ENCODE measurements at places on chromosomes 4 and X.

GRCh38 chr4:94690851-94691254, 66.9 kb upstream of the BMPR1B start:
- DNase-seq, result no peak

- no peak for DNase-seq
Observed at GRCh38 chr4:184421533-184422155, 52.7 kb downstream of the IRF2 start.

GRCh38 chr4:26788341-26788733, 72.3 kb upstream of the STIM2 start:
- no peak for DNase-seq

GRCh38 chr4:6561173-6561516, 13.8 kb upstream of the MAN2B2 start:
- DNase-seq, result no peak

DNA sequence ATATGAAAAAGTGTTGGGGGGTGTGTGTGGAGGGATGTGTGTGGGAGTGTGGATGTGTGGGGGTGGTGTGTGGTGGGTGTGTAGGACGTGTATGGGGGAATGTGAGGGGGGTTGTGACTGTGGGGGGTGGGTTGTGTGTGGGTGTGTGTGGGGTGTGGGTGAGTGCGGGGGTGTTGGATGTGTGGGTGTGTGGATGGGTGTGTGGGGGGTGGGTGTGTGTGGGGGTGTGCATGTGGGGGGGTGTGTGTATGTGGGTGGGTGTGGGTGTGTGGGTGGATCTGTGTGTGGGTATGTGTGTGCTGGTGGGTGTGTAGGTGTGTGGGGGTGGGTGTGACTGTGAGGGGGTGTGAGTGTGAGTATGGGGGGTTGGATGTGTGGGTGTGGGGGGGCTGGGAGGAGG, 47.8 kb downstream of the KDR start:
- no peak for DNase-seq
